Transverse colon (tissue), 4 donors: ENCODE measurements at places on chromosomes 7 and 10.
A peak's percentile ranks its signal among the peaks of the same experiment; 100 is the strongest.

GRCh38 chr10:70341016-70341415 lies 41.4 kb downstream of the LRRC20 start:
- DNase-seq: no peak

DNA sequence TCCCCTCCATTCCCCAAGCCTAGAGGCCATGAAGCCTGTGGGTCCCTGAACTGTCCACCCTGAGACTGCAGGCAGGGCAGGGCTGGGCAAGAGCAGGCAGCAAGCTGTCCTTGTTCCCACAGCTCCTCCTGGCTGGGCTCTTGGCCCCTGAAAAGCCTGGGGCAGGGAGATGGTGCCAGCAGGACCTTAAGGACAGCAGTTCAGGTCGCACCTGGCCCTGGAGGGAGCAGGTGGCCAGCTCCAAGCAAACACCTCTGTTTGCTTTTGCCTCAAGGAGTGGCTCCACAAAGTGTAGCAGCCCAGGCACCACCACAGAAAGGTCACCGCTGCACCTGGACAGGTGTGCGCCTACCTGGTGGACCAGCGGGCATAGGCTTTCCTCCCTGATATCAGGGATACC lies 5.2 kb downstream of the RET start:
- no peak for DNase-seq

GRCh38 chr7:143308632-143309031 lies 7.3 kb upstream of the CLCN1 start:
- DNase-seq: no peak

DNA sequence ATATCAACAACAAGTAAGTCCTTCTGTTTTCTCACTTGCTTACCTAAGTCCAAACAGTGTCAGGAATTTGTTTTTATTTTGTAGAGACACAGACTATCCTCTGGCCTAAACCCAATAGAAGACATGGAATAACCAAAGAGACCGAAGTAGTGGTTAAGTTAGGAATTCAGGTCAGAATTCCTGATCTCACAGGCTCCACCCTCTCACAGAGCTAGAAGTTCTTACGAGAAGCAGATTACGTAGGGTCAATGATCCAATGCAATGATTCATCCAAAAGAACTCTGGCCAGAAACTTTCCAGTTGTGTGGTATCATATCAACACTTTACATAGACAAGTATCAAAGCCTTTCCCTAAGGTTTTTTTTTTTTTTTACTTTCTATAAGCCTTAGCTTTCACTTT lies 73.8 kb downstream of the IQUB start:
- no peak for DNase-seq

GRCh38 chr10:3397231-3397630 lies 224.6 kb upstream of the PITRM1 start:
- DNase-seq: no peak

DNA sequence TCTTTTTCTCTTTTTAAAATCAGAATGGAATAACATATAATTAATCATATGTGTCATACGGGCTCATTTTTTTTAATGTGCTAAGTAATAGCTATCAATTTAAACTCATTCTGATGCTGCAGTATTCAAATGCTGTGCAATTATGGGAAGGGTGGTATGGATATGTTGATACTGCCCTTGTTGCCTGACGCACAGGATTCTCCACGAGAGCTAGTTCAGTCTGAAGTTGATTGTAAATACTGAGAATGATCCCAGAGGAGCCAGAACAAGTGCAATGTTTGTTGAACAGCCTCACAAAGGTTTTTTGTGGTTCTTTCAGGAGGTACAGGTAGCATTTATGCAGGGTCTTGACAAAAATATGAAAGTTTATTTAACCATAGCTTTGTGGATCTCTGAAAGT lies 13.4 kb downstream of the NPY start:
- DNase-seq: no peak

DNA sequence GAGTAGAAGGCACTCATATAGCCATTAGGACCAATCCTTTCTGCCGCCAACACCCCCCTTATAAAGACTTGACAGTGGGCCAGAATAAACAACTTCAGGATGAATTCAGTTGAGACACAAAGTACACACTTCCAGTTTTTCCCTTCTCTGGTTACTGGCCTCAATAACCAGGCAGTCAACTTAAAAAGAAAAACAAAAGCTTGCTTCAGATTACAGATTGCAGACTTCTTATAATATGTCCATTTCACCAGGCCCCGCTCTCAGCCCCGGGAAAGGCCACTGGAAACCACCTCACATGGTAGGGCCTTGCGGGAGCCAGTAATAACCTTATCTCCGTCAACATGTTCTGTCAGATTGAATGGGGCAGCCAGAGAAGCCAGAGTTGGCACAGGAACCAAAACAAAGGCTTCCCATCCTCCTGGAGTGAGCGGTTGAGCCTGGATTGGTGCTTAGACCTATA lies 108.8 kb downstream of the EGFR start:
- DNase-seq: peak; percentile 60

GRCh38 chr10:3844491-3845025 lies 59.5 kb upstream of the KLF6 start:
- DNase-seq: no peak

- no peak for DNase-seq
Observed at GRCh38 chr7:28697913-28698563, 260.1 kb downstream of the TRIL start.

DNA sequence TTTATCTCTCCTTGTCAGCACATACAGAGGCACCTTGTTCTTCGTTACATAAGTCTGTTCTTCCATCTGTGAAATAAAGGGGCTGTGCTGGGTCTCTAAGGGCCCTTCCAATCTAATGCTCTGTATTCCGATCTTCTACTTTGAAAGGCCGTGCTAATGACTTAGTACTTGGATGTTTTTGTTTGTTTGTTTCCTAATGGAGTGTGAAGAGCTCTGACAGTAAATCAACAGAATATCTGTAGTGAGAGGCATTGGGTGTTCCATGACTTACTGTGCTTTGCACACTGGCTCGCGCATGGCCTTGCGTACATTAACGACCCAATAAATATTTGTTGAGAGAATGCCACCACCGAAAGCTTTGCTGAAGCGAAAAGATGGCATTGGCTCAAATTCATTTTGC lies 162.1 kb downstream of the CHN2 start:
- DNase-seq: no peak

DNA sequence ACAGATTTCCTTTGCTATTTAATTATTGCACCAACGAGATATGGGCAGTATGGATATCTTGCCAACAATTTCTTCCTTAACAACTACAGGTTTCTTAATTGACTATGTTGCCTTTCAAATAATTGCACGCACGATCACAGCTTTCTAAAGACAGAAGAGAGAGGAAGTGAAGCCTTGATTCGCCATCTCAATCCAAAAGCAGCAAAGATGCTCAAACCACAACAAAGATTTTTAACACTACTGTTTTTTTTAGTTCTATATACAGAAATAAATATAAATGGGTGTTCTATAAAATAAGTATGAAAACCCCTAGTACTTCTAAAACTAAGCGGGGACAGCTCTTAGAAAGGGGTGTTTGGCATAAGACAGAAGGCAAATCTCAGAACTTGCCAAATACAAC lies 251.3 kb downstream of the SFMBT2 start:
- DNase-seq: no peak

GRCh38 chr10:78934532-78934898 lies 134.3 kb upstream of the ZMIZ1 start:
- no peak for DNase-seq

GRCh38 chr10:5297466-5297865 lies 67.3 kb upstream of the UCN3 start:
- DNase-seq: no peak
